Left lung (tissue), 14 donors: ENCODE measurements at places on chromosomes 6 and 20. TPM values are rescaled to one million over a fixed set of nuclear protein-coding genes. Genes with fewer than 3 reads are reported as not detected.

TRDN gene
- polyA plus RNA-seq: not detected

GRCh38 chr6:40249935-40250334 is 315.7 kb upstream of the MOCS1 start:
- DNase-seq: no peak

DNA sequence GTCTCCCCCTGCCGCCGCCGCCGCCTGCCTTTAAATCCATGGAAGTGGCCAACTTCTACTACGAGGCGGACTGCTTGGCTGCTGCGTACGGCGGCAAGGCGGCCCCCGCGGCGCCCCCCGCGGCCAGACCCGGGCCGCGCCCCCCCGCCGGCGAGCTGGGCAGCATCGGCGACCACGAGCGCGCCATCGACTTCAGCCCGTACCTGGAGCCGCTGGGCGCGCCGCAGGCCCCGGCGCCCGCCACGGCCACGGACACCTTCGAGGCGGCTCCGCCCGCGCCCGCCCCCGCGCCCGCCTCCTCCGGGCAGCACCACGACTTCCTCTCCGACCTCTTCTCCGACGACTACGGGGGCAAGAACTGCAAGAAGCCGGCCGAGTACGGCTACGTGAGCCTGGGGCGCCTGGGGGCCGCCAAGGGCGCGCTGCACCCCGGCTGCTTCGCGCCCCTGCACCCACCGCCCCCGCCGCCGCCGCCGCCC is 474 bp downstream of the CEBPB start:
- no peak for DNase-seq

NUS1 gene
- polyA plus RNA-seq: 40.6 TPM

- DNase-seq: peak; percentile 69
Observed at GRCh38 chr20:10671919-10672623, 1.7 kb downstream of the JAG1 start.

DNA sequence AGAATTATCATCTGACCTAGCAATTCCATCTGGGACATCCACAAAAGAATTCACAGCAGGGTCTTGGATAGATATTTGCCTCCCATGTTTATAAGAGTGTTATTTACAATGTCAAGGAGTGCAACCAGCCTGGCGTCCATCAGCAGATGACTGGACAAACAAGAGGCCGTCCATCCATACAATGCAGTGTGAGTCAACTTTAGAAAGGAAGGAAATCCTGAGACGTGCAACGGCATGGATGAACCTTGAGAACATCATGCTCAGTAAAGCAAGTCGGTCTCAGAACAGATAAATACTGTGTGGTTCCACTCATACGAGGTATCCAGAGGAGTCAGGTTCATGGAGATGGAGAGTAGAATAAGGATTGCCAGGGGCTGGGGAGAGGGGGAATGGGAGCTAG is 46.4 kb downstream of the FOXF2 start:
- DNase-seq: no peak

DNA sequence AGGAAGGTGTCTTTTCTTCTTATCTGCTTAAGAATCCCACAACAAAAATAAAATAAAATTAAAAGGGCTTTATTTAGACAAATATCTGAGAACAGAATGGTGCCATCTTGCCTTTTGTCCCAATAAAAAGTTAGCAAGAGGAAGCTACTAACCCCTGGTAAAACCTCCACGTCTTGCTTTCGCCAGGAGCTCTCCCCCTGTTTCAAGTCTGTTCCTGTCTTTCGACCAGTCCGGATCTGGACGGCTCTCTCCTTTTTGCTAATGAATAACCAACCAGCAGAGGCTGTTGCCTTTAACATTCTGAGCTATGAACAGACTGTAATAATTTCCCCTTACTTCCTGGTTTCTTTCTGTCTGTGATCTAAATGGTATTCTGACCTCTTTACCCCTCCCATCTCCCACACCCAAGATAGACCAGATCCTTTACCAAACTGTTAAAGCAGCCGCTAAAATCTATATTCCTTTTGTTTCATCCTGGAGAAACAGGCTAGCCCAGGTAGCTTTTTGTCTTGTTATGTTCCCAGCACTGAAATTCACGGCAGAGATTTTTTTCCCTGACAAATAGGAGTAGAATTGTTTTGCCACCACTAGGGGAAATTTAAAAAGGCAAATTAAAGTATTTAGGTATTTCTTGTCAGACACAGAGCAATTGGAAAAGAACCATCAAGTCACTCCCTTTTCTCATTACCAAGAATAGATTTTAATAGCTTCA is at the start of gene FRK:
TSS of gene FRK (minus strand) at position 320 of the 712 bp plus-strand sequence. CDS start 580 bp downstream, outside the sequence.
- DNase-seq: no peak

DNA sequence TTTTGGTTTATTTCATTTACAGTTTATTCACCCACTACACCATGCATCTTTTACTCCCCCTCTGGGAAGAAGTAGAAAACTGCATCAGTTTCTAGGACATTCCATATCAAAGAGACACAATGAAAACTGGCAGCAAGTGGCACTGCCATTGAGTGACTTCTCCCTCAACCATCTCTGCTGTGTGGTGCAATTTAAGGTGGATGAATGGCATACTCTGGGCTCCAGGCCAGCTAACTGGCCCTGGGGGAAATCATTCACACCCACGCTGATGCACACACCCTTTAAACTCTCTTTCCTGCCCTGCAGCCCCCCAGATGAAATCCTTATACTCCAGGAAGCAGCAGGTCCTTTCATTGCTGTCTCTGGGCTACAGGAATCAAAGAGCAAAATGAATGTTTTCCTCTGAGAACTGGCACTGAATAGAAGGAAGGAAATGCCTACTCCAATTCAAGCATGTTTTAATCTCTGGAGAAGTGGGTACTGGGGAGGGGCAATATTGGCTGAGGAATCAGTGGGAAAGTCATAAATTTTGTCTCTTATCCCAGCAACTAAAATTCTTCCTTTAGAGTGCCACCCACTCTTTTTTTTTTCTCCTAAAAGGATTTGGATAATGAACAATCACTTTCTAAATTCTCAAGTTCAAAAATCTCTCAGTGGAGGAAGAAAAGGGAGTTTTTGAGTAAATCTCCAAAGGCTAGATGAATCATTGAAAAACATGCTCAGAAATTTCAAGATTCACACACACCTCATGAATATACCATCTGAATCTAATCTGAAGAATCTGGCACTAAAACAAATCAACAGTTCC is 16.9 kb upstream of the RFPL4B start:
- DNase-seq: no peak

- DNase-seq: no peak
Observed at GRCh38 chr6:31558631-31559500, 11.5 kb downstream of the NFKBIL1 start.

- DNase-seq: no peak
Observed at GRCh38 chr20:35232575-35232974, 6.1 kb downstream of the MMP24 start.

IL20RA gene
- polyA plus RNA-seq: 1.7 TPM

SLC17A3 gene
- not detected for polyA plus RNA-seq

DNA sequence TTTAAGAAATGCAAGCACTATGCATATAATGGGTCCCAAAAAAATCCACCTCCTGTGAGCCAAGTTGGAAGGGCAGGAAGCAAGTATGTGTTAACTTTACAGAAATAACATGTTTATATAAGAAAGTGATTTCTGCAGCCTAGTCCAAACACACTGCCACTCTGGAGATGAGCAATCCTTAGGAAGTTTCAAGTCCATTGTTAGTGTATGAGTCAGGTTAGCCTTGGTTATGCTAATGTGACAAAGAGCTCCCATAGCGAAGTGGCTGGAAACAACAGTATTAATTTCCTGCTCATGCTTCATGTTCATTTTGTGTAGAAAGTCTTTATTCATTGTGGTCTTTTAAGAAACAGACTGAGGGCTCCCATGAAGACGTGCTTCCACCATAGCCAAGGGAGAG is 121.4 kb downstream of the TBXT start:
- DNase-seq: no peak

CDSN gene
- not detected for polyA plus RNA-seq

FAM83C gene
- not detected for polyA plus RNA-seq

DNA sequence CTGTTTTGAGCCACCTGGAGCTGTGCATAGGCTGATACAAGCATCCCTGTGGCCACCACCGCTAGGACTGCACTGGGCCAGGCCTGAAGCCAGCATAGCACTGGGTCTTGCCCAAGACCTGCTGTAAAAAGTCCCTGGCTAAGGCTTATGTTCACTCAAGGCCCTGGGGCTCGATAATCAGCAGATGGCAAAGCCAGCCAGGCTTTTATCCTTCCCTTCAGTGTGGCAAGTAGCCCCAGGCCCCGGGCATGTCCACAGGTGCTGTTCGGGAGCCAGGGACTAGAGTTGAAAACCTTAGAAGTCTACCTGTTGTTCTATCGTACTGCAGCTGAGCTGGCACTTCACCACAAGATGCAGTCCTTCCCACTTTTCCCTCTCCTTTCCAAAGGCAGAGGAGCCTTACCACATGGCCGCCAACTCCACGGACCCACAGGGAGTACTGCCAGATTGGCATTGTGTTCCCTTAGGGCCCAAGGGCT is 226.4 kb upstream of the ZNF217 start:
- DNase-seq: no peak

GRCh38 chr20:54133434-54134427 is 40.1 kb downstream of the CYP24A1 start:
- DNase-seq: no peak

OR10C1 gene
- not detected for polyA plus RNA-seq

SNPH gene
- polyA plus RNA-seq: 2.3 TPM

PNPLA1 gene
- polyA plus RNA-seq: 0.14 TPM

GRCh38 chr6:167153521-167153959 is 4.2 kb downstream of the GPR31 start:
- no peak for DNase-seq

ZSCAN12 gene
- 20.1 TPM for polyA plus RNA-seq

C20orf204 gene
- 0.86 TPM for polyA plus RNA-seq

DNA sequence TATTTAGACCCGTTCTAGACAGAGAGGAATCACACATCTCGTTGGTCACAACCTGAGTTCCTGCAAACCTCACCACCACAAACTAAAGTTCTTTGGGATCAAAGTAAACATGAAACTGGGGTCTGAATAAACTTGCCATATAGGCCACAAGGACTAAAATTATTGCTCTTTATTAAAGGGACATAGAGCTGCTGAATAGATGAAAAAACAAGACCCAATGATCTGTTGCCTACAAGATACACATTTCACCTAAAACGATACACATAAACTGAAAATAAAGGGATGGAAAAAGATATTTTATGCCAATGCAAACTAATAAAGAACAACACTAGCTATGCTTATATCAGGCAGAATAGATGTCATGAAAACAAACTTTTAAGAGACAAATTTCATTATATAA is 623.0 kb downstream of the TBC1D32 start:
- no peak for DNase-seq

DNA sequence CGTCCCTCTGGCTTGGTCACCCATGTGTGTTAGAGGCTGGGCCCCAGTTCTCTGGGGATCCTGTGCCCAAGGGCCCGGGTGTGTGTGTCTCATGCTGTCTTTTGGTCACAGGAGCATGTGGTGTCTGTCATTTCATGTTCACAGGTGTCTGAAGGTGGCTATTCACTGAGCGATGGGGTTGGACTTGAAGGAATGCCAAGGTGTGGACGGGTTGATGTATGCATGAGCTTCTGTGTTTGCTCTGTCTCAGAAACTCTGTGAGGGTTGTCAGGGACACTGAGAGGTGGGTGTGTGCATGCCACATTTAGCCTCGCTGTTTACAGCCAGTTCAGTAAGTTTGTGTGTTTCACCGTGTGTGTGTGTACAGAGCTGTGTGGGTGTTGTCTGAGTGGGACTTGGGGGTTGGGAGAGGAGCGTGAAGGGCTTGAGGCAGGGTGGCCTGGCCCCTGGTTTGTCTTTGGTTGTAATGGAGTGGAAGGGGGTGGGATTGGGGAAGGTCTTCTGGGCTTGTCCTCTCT is 1.2 kb downstream of the DDR1 start:
- peak; percentile 58 for DNase-seq

DNA sequence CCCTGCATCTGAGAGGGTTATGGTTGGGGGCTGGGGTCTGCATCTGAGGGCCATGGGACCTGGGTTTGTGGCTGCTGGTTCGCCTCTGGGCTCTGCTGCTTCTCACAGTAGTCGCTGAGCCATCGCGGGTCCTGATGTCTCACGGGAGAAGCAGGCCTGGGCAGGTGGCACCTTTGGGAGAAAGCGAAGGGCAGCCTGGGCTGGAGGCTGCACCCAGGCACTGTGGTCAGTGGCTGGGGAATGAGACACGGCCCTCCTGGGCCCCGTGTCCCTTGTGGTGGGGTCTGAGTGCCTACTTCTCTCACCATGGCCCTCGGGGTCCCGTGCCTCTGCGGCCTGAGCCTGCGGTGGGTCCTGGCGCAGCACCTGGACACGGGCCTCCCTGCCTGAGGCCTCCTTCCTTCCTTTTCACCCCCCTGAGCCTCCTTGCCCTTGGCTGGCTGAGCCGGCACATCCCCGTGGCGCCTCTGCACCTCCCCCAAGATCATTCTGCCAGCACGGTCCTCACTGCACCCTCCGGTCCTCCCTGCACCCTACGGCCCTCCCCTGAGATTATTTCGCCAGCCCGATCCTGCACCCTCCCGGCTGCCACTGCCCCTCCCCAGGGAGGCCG is 206.0 kb downstream of the ERMARD start:
- DNase-seq: no peak

GRCh38 chr6:80348263-80348662 is 241.8 kb downstream of the BCKDHB start:
- DNase-seq: no peak

DNA sequence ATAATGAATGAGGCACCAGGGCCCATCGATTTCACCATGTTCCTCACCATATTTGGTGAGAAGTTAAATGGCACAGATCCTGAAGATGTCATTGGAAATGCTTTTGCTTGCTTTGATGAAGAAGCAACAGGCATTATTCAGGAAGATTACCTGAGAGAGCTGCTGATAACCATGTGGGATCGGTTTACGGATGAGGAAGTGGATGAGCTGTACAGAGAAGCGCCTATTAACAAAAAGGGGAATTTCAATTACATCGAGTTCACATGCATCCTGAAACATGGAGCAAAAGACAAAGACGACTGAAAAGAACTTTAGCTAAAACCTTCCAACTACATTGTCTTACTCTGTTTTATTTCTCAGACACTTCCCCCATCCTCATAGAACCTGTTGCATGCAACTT is 21.6 kb upstream of the ZBTB22 start:
- no peak for DNase-seq

GRCh38 chr20:4147319-4147718 is 132.0 kb upstream of the RNF24 start:
- no peak for DNase-seq

TRAPPC3L gene
- 0.99 TPM for polyA plus RNA-seq

PRIM2 gene
- polyA plus RNA-seq: 14.7 TPM

- no peak for DNase-seq
Observed at GRCh38 chr6:30843611-30843998, 40.7 kb upstream of the DDR1 start.

DNA sequence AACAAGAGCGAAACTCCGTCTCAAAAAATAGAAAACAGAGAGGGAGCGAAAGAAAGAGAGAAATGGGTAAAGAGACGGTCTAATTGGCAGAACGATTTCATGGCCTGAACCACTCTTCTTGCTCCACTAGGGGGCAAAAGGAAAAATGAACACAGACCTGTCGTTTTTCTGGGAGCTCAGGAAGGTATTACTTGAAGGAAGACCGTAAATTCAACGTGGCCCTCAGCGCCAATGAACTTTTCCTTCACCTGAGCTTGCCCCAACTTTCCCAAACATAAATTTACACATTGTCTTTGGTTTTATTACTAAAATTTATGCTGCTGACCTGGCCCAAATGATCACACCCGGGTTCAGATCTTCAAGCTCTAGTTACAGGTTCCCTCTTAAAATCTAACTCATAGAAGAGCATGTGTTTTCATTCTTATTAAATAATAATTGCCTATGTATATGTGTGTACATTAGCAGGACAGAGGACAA is 67.3 kb downstream of the ATP9A start:
- DNase-seq: no peak

GRCh38 chr6:87590417-87590880 is 514 bp downstream of the ORC3 start:
- no peak for DNase-seq

SLC17A4 gene
- polyA plus RNA-seq: not detected

SPACA1 gene
- polyA plus RNA-seq: not detected

- no peak for DNase-seq
Observed at GRCh38 chr6:124792386-124792785, 169.9 kb upstream of the RNF217 start.

BPIFA1 gene
- not detected for polyA plus RNA-seq
